ENCODE measurements at places on chromosomes 5 and 9.

DNA sequence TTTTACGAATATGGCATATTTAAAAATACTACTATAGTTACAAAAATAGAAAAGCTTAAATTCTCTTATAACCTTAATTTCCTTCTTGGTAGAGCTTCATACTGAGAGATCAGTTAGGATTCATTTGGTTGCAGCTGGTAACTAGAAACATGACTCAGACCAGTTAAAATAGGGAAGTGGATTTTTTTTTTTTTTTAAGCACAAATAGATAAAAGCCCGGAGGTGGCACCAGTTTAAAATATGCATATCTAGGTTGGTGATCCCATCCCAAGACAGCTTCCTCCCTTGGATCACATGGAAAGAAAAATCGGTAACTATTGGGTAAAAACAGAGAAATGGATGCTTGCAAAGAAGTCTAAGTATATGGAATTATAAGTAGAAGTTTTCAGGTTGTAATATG, 1634.3 kb downstream of the MAT2B start:
- no peak for DNase-seq

DNA sequence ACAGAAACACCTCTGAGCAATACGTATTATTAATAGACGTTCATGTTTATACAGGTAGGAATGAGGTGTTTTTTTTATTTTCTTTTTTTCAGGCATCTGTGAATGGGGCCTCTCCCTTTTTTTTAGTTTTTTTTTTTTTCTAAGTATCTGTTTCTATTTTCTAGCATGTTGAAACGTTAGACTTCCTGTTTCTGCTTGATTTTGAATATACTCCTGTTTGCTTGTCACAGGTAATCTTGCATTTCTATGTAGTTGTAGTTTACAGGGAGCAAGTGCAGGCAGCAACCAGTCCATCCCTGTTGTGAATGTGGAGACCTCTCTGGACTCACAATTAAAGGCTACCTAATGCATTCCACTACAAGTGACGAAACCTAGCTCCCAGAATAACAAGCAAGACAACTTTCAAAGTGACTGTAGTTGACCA, 22.8 kb upstream of the TNFAIP8 start:
- no peak for DNase-seq

GRCh38 chr9:21672761-21673160, 129.7 kb upstream of the MTAP start:
- no peak for DNase-seq

GRCh38 chr5:82158755-82159413, 119.3 kb downstream of the RPS23 start:
- DNase-seq: no peak

- no peak for DNase-seq
Measured at GRCh38 chr9:98924946-98925820, 18.5 kb upstream of the COL15A1 start.

DNA sequence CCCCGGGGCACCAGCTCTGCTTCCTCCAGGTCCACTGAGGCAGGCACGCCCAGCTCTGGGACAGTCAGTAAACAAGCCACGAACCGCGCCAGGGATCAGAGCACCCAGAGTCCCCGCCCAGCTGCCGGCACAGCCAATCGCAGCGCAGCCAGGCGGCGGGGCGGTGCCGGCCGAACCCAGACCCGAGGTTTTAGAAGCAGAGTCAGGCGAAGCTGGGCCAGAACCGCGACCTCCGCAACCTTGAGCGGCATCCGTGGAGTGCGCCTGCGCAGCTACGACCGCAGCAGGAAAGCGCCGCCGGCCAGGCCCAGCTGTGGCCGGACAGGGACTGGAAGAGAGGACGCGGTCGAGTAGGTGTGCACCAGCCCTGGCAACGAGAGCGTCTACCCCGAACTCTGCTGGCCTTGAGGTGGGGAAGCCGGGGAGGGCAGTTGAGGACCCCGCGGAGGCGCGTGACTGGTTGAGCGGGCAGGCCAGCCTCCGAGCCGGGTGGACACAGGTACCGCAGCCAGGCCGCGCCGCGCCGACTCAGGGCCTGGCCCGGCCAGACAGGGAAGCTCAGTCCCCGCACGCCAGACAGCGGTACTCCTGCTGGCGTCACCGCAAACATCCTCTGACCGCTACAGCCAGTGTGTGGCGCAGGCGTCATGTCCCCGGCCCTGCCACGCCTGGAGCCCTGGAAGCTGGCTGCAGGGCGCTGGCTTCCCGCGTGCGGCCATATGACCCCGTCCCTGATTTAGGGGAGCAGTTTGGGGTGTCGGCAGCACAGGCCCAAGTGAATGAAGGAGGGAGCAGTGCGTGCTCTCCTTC, at the start of gene CTSL:
Gene CTSL (plus strand): TSS at position 220 of the 810 bp plus-strand sequence. CDS start 1,485 bp downstream, outside the sequence.
- peak; percentile 88 for DNase-seq

DNA sequence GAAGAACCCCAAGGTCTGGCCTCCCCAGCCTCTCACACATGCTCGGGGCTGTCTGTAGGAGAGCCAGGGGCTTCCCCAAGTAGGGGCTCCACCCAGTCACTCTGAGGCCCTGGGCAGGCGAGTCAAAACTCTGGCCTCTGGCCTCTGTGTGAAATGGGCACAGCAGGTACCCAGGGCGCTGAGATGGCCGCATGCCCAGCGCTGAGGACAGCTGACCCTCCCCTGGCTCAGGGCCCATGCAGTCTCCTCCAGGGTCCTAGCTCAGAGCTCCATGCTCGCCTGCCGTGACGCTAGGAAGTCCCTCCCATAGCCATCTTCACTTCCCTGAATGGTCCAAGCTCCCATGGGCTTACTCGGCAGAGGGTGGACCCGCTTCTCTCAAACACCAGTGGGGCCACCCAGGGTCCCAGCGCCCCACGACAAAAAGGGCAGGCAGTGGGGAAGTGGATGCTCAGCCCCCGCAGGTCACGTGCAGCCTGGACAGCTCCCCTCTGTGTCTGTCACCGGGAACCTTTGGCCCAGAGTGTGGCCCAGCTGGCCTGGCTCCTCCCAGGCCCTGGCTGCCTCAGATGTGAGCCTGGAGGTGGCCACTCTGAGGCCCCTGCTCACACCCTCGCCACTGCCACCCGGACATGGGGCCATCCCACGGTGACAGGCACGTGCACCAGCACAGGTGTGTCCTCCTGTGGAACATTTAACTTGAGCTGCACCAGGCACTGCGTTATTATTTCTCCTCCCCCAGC, 12.2 kb upstream of the VAV2 start:
- no peak for DNase-seq

DNA sequence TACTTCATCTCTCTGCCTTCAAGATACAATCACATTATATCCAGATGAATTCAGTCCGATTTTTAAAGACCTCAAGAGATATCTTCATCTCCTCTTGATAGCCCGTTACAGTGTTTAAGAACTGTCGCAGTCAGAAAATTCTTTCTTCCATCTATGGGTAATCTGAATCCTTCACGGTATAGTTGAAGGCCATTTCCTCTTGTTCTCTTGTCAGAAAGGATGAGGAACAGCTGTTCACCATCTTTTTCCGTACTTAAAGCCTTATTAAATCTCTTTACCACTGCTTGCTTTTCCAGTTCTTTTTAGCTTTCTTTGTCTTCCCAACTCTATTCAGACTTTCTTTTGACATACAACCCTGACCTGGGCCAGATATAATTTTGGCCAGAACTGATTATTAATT, 121.8 kb downstream of the XRCC4 start:
- no peak for DNase-seq

GRCh38 chr5:14153932-14154731, 11.0 kb downstream of the TRIO start:
- no peak for DNase-seq

- no peak for DNase-seq
Measured at GRCh38 chr5:116448450-116448849, 126.2 kb downstream of the SEMA6A start.

- no peak for DNase-seq
Measured at GRCh38 chr5:74679966-74680365, 5.1 kb upstream of the HEXB start.

DNA sequence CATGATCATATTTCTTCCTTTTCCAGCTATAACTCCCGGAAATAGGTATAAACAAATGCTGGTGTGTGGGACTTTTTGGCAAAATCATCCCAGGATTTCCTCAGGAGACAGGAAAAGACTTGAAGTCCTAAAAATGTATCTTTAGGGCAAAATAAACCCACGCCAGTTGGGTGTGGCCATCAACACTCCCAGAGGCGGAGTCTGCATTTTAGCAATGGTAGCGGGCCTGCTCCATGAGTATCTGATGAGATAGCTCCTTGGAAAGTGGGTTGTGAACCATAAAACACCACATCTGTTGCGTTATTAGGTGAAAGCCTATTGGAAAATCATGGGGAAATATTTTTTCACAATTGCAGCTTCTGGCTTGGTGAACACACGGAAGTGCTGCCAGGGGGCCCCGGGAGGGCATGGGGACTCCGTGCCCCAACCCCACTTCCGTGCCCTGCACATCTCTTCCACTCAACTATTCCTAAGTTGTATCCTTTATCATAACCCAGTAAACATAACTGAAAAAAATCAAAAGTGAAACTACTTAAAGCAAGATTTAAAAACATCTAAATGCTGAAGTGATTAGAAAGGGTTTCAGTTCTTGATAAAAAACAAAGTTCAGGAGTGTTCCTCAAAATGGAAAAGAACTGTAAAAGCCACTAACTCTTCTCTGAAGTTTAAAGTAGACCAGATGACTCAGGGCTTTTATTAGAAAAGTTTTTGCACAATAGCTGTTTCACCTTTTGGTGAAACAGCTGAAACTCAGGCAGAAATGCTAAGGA, 111.2 kb downstream of the LRRC70 start:
- no peak for DNase-seq

- DNase-seq: no peak
Measured at GRCh38 chr9:87620731-87621322, 105.1 kb upstream of the CTSL start.

- no peak for DNase-seq
Measured at GRCh38 chr9:88759364-88759763, 224.4 kb downstream of the NXNL2 start.

DNA sequence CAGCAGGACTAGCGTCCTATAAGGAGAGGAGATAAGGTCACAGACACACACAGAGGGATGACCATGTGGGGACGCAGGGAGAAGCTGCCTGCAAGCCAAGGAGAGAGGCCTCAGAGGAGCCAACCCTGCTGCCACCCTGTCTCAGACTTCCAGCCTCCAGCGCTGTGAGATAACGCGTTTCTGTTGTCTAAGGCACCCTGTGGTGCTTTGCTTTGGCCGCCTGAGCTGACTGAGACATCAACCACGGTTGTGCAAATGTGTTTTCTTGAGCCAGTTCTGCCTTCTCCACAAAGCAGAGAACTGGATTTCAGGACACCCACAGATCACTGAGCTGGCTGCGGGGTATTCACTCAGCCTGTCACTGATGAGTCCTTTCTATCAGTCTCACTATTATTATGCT, 149.1 kb downstream of the NXNL2 start:
- DNase-seq: no peak

- no peak for DNase-seq
Measured at GRCh38 chr5:68180121-68181038, 35.2 kb upstream of the PIK3R1 start.

- no peak for DNase-seq
Measured at GRCh38 chr5:172180936-172181335, 7.1 kb downstream of the STK10 start.

DNA sequence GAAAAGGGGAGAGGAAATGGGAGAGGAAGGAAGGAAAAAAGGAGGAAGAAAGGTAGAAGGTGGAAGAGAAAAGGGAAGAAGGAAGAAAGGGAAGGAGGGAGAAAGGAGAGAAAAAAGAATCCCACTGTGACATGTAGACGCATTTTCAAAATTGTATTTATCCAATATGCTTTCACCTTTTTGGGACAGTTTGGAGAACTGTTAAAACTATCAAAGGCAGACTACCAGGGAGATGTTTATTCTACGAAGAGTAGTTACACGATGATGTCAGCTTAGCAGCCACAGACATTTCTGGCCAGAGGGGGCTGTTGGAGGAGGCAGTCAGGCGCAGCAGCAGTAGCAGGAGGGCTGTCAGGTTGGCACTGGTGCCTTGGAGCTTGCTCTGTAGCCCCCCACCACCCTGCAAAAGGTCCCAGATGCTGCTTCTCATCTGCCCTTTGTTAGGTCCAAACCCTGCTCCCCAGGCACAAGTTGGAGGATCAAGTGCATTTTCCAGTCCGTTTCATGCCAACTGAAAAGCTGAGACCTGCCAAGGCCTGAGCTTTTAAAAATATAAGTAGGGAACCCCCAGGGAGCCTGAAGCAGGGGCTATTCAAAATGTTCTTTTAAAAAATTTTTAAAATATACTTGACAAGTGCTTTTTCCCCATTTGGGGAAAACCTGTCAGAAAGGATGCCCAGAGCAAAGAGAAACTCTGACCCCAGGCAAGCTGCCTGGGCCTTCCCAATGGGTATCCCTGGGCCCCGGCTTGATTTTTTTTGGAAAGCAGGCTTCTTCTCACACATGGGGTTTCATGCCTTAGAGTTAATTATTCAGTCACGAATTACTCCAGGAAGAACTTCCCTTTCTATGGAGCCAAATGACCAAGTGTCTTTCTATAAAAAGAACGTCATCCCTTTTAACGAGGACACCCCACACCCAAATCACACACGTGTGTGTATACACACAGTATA, 203.3 kb downstream of the SLIT3 start:
- no peak for DNase-seq

- no peak for DNase-seq
Measured at GRCh38 chr5:75734913-75735789, 17.9 kb upstream of the POC5 start.

GRCh38 chr5:178994580-178995340, at the start of gene GRM6:
GRM6 (minus strand) TSS chr5:178995320; CDS start chr5:178994944, 376 bp downstream.
- no peak for DNase-seq

Data from T1000 (cell line).